ENCODE measurements at places on chromosomes 1 and 21.

DNA sequence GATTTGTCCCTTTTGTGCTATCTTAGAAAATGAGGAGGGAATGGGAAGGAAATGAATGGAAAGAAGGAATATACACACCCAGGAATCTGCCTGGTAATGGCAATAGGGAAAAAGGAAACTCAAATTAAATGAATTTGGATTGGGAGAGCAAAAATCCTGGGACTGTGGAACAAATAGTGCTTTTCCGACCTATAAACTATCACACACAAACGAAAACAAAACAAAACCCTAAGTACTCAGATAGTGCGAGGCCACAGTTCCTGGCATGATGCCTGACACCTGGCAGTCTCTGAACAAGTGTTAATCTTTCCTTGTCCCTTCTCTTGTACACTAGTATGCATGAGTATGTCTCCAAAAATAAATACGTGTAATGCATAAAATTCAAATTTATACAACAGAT, 319.8 kb upstream of the SPAG17 start:
- H3K27me3 ChIP-seq = no peaks in the 10 kb centered on the region
- H3K4me1 ChIP-seq = no peaks in the 10 kb centered on the region
- no peak overlapping the region for H3K4me3 ChIP-seq

- no peaks in the 10 kb centered on the region for H3K4me1 ChIP-seq
- DNase-seq = peak; percentile 42
- no peaks in the 10 kb centered on the region for H3K27me3 ChIP-seq
- no peaks in the 10 kb centered on the region for H3K36me3 ChIP-seq
Measured at GRCh38 chr1:38489844-38490270, 369.7 kb downstream of the RRAGC start.

DNA sequence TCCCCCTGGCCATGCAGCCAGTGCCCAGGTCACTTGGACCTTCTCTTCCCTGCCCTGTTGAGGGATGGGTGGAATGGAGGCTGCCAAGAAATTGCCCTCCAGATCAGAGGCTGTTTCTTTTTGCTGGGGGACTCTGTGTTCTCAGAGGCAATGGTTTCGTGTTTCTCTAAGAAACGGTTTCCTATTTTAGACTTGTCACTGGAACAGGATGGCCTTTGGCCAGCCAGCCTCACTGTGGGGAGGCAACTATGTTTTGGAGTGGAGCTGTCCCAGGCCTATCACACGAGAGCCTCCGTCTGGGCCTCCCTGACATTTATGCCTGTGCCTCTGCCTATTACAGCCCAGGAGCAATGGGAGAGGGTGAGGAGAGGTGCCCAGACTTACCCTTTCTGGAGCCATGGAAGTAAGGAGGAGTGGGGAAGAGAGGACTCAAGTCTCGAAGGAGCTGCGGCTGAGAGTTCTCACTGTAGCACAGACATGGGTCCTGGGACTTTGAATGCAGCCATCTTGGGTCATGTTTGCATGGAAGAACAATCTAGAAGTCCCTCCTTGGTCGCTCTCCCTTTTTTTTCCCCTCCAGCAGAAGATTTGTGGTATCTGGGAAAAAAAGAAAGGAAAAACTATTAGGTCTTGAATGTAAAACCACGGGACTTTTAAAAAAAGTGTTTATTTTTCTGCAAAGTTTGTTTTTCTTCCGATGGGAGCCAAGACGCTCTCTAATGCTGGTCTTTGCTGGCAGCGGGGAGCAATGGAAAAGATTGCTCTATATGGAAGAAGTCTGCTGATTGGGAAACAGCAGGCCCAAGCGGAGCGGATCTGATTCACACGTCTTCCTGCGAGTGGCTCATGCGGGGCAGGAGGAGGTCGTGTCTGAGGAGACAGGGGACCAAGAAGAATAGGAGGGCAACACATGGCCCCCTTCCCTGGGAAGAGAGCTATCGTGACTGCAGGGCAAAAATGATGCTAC, 219.2 kb downstream of the FOXD2 start:
- H3K36me3 ChIP-seq = no peaks in the 10 kb centered on the region
- no peak overlapping the region for H3K27ac ChIP-seq
- no peaks in the 10 kb centered on the region for H3K27me3 ChIP-seq
- DNase-seq = no peak
- H3K4me1 ChIP-seq = peaks cover 7% of the 10 kb centered on the region

DNA sequence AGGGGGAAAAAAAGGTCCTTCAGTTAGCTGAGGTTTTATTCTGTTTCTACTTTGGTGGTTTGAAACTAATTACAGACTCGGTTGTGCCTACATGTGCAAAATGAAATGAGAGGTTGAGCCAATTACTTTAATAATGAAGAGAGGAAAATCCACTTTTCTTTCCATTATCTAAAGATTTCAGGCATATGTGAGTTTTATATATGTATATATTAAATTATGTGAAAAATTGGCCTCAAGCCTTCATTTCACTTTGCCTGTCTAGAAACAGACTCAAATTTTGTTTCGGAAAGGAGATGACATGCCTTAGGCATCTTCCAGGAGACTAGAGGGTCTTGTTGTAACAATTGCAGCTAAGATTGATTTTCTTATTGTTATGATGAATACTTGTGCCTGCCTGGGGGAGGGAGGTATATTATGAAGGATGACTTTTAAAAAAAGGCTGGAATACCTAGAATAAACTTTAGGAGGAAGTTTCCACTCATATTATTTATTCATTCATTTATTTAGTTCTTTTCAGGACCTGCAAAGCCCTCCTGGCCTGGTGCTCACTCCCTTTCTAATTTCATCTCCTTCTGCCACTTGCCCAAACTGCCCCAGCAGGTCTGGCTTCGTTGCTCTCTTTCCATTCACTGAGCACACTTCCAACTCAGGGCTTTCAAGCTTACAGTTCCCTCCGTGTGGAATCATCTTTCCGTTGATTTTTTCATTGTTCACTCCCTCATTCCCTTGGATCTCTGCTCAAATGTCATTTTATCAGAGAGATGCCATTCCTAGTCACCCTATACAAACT, 94.2 kb upstream of the HOOK1 start:
- no peaks in the 10 kb centered on the region for H3K36me3 ChIP-seq
- H3K4me1 ChIP-seq = no peaks in the 10 kb centered on the region
- no peak for DNase-seq
- H3K4me3 ChIP-seq = no peak overlapping the region
- H3K27me3 ChIP-seq = no peaks in the 10 kb centered on the region

GRCh38 chr1:236880209-236880608, 85.1 kb downstream of the MTR start:
- no peak overlapping the region for H3K27ac ChIP-seq
- H3K4me3 ChIP-seq = no peak overlapping the region
- H3K4me1 ChIP-seq = no peaks in the 10 kb centered on the region
- no peaks in the 10 kb centered on the region for H3K27me3 ChIP-seq
- no peaks in the 10 kb centered on the region for H3K36me3 ChIP-seq

DNA sequence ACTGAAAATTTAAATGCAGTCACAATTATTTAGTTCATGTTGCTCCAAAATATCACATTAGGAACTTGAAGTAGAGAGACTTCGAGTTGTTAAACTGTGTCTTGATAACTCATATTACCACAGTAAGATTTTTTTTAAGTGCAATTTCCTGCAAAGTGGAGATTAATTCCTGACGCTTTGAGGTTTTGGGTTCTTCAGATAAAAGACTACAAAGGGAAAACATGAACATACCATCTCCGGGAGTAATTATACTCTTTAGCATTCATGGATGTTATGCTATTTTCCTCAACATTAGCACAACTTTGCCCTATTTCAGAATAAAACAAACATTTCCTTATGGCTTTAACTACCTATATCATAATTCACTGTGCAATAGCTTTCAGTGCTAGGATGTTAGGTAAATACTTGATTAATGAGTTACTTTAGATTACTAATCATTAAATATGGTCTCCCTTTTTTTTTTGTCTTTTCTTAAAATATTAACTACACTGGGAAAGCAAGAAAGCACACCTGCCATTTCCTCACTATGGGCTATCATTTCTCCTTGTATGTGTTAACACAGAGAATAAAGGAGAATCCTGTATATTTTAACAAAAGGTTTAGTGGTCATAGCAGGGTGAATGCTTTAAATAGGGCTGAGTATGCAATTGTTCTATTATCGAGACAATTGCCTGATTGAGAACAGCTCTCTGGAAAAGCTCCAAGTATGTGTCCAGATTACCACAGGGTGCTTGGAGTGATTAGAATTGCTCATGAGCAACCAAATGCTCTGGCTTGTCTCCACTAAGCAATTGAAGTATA, 252.5 kb upstream of the C1orf105 start:
- H3K27ac ChIP-seq = no peak overlapping the region
- H3K36me3 ChIP-seq = no peaks in the 10 kb centered on the region
- no peak for DNase-seq
- no peaks in the 10 kb centered on the region for H3K27me3 ChIP-seq
- H3K4me3 ChIP-seq = no peak overlapping the region
- H3K4me1 ChIP-seq = peaks cover 17% of the 10 kb centered on the region

DNA sequence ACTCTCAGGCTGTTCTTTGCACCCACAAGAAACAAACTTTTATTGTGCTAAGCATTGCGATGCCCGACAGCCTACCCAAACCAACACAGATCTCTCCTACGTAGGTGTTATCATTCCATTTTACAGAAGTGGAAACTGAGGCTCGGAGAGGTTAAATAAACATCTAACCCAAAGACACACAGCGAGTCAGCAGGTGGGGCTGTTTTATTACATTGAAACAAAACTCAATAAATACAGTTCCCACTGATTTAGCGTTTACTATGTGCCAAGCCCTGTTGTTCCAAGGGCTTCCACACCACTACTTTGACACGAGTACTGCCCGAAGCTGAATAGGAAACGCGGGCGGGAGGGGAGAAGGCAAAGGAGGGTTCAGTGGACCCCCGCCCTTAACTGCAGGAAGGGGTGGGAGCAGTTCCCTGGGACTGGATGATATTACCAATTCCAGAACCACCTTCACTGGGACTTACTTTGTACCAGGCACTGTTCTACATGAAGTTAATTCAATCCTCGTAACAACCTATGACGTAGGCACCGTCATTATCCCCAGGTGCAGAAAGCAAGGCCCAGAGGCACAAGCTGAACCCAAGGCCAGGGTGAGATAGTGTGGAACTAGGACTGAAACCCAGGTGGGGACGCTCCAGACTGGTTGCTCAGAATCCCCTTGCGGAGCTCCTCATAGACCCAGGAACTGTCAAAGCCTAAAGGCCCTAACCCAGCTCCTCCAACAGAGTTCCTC, 19.3 kb upstream of the ALDH4A1 start:
- no peak for DNase-seq
- H3K36me3 ChIP-seq = no peaks in the 10 kb centered on the region
- no peak overlapping the region for H3K27ac ChIP-seq
- no peak overlapping the region for H3K4me3 ChIP-seq

DNA sequence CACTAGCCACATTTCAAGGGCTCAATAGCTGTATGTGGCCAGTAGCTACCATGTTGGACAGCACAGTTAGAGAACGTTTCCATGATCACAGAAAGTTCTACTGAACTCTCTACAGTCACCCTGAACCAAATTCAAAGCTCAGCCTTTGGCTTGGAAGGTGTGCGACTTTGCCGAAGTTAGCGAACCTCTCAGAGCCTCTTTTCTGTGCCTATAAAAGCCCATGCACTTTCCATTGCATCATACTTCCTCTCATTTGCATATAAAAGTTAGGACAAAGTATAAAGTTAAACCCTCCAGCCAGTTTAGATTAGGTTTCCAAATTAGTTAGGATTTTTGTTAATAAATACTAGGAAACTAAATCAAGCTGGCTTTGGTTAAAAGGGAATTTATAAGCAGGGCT, 4.7 kb upstream of the SLC1A7 start:
- H3K36me3 ChIP-seq = no peaks in the 10 kb centered on the region
- peaks cover 23% of the 10 kb centered on the region for H3K4me1 ChIP-seq
- H3K27me3 ChIP-seq = no peaks in the 10 kb centered on the region

DNA sequence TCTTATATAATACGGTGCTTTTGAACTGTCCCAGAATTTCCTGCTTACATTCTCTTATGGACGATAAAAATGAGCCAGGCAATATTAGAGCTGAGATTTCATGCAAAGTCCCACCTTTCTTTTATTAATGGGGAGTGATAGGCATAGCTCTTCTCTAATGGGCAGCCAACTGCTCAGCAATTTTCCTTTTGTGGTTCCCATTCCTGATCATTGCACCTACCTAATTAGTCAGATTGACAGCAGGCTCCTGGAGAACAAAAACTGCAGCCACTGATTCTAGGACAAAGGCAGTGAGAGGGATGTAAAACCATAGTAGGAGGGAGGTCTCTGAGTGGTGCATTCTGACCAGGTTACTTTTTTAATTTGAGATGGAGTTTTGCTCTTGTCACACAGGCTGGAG, 110.4 kb downstream of the UCK2 start:
- DNase-seq = no peak
- H3K4me3 ChIP-seq = no peak overlapping the region
- no peaks in the 10 kb centered on the region for H3K36me3 ChIP-seq
- no peak overlapping the region for H3K27ac ChIP-seq
- H3K4me1 ChIP-seq = no peaks in the 10 kb centered on the region
